ENCODE measurements at places on chromosomes 6 and 20.
A peak's percentile ranks its signal among the peaks of the same experiment; 100 is the strongest.

GRCh38 chr6:63634630-63635029 is 972 bp upstream of the PHF3 start:
- DNase-seq, result no peak

GRCh38 chr6:134740473-134741199 is 209.3 kb downstream of the ALDH8A1 start:
- DNase-seq, result no peak

DNA sequence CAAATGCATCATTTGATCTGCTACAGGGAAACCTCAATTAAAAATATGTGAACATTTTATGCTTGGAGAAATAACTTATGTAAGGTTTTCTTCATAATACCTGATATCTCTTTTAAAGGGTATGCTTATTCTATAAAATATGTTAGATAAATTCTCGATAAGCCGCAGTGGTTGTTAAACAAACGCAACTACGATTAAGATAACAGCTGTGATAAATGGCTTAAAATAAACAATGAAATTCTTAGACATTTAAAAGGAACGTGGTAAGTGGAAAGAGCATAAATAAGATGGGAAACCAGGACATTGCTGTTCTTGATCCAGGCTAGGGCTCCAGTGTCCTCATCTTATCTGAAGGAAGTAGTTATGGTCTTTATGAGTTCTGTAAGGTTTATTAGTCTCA is 415.9 kb downstream of the CD83 start:
- DNase-seq, result no peak

DNA sequence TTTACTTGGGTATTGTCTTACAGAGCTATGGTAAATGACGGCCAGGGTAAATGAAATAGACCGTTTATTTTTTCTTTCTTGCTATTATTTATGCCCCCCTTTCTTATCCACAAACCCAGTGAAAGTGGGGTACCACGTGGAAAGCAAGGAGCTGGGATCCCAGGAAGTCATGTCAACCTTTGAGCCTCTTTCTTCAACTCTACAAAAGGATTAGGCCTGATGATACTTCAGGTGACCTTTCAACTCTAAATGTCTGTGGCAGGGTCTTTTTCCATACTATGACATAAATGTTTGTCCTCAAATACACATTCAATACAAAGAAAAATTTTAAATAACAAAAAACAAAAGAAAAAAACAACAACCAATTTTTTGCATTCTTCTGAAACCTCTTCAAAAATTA is 291.4 kb downstream of the ADGB start:
- DNase-seq, result no peak

- no peak for DNase-seq
These were observed 85.7 kb upstream of the F13A1 start for GRCh38 chr6:6405997-6406714.

- DNase-seq, result no peak
These were observed 21.1 kb downstream of the TAF4 start for GRCh38 chr20:62044631-62045030.

GRCh38 chr20:36501367-36502006 is 39.8 kb upstream of the MYL9 start:
- no peak for DNase-seq

DNA sequence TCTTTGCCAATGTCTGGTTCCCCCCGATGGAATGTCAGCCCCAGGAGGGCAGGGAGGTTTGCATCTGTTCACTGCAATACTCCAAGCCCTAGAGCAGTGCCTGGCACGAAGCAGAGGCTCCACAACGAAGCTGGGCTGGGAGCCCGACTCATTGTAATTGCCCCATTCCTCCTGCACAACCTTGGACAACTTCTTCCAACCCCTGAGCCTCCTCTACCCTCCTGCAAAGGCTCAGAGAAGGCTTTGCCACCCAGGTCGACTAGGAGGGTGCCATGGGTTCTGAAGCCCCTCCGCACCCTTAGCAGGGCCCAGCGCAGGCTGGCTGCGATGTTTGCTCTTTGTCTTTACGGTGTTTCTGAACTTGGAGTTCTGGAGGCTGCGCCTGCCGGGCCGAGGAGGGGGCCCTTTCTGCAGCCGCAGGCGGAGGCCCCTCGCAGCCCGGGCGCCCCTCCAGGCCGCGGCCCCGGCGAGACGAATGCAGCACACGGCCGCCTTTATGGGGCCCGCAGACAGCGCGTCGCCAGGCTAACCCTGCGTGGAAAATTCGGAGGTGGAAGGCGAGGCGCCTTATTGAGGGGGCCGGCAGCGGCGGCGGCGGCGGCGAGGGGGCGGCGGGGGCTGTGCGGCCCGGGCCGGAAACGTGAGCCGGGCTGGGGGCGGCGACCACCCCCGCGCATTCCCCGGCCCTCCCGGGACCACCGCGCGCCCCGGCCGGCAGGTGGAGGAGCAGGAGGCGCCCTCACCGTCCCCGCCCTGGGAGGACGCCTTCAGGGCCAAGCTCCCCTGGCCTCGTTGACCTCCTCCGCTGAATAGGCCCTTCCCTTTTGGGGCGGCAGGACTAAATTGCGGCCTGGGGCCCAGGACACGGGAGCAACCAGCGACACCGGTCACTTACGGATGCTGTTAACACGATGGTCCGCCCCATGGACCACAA is 27.0 kb downstream of the SNAI1 start:
- DNase-seq, result peak; percentile 72

DNA sequence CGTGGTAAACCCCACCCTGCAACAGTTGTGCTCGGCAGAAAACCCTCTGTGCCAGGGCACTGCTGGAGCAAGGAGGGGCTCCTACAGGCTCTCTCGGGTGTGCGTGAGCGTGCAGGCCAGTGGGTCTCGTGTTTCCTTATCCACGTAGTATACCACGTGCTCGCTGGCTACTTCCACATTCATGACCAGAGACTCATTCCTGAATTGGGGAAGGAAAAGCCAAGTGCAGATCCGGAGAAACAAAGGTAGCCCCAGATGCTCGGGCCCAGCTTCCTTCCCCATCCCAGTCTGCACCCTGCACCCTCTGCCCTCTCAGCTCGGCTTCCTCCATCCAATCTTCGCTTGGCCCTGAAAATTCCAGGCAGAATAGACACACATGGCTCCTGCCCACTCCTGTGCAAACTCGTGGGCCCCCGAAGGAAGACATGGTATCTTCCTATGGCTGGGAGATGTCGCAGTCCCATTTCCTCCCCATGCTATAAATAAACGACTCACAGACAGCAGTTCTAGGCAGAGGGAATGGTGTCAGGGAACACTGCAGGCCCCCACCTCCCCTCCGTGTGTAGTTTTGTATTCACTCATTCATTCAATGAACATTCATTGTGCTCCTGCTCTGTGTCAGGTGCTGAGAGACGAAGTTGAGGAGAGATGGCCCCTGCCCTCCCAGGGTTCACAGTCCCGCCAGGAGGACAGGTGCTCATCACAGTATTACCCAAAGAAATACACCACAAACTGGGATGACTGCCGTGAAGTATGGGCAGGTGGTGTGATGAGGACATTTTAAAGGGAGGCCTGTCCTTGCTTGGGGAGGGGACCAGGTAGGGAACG is 29.6 kb downstream of the NPEPL1 start:
- peak; percentile 38 for DNase-seq

GRCh38 chr6:116254297-116255056 is 602 bp upstream of the TSPYL4 start:
- DNase-seq, result no peak

DNA sequence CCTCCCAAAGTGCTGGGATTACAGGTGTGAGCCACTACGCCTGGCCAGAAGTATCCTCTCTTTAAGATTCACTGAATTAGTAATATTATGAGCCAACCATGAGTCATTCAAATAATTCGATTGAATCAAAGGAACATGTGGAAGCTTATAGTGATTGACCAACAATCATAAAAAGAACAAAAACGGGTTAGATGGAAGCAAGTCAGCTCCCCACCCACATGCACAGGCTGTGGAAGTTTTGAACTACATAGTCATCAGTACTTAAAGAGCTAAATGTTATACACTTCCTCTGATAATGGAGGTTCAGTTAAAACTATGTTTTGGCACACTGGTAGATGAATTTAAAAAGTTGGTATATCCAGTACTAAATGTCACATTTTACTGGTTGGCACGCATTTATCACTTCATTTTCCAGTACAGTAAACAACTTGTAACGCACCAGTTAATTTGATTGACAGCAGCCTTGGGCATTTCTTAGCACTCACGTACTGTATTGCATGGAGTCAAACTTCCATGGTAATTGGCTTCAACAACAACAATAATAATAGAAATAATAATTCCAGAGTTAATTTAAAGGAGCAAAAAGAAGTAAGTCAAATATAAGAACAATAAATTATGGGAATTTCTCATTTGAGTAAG is 1107.3 kb upstream of the MAP3K7 start:
- no peak for DNase-seq

DNA sequence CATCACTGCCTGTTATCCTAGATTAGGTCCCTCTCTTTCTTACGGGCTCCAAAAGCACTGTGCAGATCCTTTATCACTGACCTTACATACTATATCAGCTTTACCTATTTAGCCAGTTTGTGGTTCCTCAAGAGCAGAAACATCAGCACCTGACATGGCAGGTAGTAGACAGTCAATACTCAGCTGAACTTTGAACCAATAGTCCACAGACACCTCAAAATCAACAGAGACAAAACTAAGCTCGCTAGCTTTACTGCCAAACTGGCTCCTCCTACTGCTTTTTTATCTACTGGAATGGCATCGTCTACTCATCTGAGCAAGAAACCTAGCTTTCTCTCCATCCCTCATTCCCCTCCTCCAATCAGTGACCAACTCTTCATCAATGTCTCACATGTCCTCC is 5.6 kb downstream of the IL17A start:
- no peak for DNase-seq

- no peak for DNase-seq
These were observed 73.7 kb downstream of the SMLR1 start for GRCh38 chr6:130900913-130901312.
